ENCODE measurements at places on chromosomes 5 and 9. TPM values are rescaled to one million over a fixed set of nuclear protein-coding genes. Genes with fewer than 3 reads are reported as not detected.

The OMD gene
- not detected for total RNA-seq

- DNase-seq, result no peak
Observed at GRCh38 chr9:36551910-36552309, 20.8 kb upstream of the MELK start.

The GDNF gene
- 2.7 TPM for total RNA-seq

The SLC36A2 gene
- total RNA-seq, result not detected

The CDKN2A gene
- 169 TPM for total RNA-seq

GRCh38 chr5:116046823-116047222 lies 14.6 kb downstream of the ARL14EPL start:
- peak; percentile 41 for DNase-seq

- no peak for DNase-seq
Observed at GRCh38 chr5:158780656-158781237, 319.0 kb downstream of the EBF1 start.

Measured in myocyte (in vitro differentiated cells).